ENCODE measurements at places on chromosomes 3 and 15.

DNA sequence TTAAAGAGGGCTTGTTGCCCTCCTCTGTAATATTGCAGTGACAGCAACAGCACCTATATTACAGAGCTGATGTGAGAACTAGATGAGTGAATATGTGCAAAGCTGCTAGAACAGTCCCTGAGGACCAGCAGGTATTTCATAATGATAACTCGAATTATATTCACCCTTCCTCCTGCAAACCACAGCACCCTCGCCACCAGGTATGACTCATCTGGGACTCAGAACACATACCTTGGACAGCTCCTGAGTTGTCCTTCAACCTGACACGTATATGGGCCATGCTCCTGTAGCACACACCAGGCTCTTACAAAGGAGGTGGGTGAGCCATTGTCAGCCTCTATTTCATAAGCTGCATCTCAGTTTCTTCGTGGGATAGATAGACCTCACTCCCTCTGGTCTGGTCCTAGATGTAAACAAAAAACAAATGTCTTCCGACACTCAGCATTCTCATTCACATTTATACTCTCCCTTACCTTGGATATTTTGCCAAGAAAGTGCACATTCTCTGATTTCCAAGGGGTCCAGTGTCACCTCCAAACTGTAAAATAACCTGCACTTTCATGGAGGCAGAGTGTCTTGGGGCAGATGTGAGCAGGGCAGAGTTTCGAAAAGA, 124.5 kb downstream of the TLE3 start:
- DNase-seq, result no peak

DNA sequence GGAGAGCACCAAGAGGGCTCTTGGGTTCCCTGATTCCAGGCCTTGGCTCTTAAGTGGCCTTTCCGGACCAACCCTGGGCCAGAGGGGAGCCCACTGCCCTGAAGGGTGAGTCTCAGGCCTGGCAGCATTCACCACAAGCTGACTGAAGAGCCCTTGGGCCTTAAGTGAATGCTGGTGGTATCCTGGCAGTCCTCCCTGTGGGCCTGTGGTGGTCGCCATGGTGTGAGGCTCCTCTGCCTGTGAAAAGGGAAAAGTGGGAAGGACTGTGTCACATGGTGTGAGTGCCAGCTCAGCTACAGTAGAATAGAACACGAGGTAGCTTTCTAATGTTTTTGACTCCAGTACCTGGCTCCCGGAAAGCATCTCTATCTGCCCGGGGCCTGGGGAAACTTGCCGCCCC, 15.3 kb downstream of the CHDH start:
- DNase-seq, result no peak

GRCh38 chr3:139460076-139460475, 16.2 kb downstream of the RBP2 start:
- DNase-seq, result no peak

- no peak for DNase-seq
These were observed 14.3 kb downstream of the ABCC5 start for GRCh38 chr3:184003187-184003967.

GRCh38 chr3:15262021-15262420, 56.0 kb downstream of the CAPN7 start:
- DNase-seq, result no peak

DNA sequence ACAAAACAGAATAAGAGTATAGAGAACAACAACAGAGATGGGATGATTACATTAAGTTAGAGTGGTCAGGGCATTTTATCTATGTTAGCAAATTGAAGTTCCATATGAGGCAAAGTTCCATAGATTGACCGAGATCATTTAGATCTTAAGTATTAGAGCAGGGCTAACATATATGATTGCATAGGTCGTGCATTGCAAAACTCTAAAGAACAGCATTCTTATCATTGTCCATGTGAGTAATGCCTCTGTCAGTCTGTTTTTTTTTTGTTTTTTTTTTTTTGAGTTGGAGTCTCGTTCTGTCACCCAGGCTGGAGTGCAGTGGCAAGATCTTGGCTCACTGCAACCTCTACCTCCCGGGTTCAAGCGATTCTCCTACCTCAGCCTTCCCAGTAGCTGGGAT, 341.7 kb upstream of the KCNH8 start:
- no peak for DNase-seq

GRCh38 chr3:132318451-132318850, 1.2 kb downstream of the ACP3 start:
- DNase-seq, result no peak

DNA sequence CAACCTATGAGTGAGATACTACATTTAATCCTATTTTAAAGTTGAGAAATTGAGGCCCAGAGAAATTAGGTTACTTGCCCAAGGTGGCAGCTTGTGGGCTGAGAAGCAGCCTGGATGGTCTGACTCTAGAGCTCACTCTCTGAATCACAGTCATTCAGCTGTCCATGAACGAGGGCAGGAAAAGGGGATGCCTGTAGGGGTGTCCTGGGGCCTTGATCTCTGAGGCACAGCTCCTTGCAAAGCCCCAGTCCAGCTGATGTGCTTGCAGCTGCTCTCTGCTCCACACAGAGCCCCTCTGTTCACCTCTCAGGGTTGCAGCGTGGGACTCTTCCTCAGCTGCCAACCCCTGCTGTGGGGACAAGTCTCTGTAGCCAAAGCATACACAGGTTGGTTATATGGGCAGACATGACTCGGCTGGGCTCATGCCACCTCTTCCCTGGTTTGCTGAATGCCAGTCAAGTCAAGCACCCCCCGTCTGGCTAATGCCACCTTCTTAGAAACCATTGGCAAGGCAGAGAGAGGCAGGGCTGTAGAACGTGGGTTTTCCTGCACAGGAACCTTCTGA, 56.8 kb downstream of the GASK1A start:
- no peak for DNase-seq

- DNase-seq, result peak; percentile 13
These were observed at the start of gene RARB for GRCh38 chr3:25427942-25428788. RARB (plus strand) TSS chr3:25428263; CDS start chr3:25428732, 469 bp downstream.

- no peak for DNase-seq
These were observed 18.1 kb downstream of the MB21D2 start for GRCh38 chr3:192899540-192899982.

GRCh38 chr3:36653095-36653494, 111.3 kb downstream of the DCLK3 start:
- DNase-seq, result no peak

GRCh38 chr3:171277456-171278298, 182.5 kb downstream of the TNIK start:
- DNase-seq, result no peak

GRCh38 chr3:138942271-138942670, 4.7 kb downstream of the FOXL2 start:
- no peak for DNase-seq

GRCh38 chr3:116253511-116253910, 191.8 kb downstream of the LSAMP start:
- DNase-seq, result no peak

DNA sequence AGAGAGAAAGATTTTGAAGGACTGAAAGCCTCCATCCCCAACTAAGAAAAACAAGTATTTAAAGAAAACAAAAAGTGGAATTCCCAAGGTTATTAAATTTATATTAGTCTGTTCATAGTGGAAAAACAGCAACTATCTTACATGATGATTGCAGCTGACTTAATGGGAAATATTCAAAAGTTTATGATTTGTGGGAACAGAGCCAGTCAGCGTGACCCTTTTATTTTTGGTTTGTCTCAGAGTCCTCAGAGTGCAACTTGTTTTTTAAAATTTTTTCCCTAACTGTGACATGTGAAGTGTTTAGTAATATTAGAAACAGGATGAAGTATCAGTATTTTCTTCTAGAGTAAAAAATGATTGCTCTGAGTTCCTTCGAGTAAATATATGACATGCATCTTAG, 441.9 kb upstream of the MCTP2 start:
- no peak for DNase-seq

DNA sequence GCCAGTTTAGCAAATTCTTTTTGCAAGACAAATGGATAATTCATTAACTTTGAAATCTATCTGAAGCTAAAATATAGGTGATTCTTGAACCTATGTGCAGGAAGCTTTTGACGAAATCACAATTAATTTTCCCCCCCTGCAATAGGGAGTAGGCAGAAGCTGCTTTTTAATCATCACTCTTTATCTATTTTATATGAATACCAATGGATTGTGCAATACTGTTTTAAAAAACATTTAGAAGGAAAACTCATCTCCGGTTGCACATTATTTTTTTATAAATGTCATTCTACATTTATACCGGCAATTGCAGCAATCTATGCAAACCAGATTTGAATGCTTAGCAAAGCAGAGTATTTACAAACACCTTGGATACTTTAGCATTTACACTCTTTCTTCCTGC, 121.1 kb upstream of the TMCO5A start:
- no peak for DNase-seq

Data from amygdala (tissue), 56 donors.